DMS 273 treated with DMSO at 0.1 percent for 48 hours (cell line): ENCODE measurements at places on chromosomes 13 and 19.

DNA sequence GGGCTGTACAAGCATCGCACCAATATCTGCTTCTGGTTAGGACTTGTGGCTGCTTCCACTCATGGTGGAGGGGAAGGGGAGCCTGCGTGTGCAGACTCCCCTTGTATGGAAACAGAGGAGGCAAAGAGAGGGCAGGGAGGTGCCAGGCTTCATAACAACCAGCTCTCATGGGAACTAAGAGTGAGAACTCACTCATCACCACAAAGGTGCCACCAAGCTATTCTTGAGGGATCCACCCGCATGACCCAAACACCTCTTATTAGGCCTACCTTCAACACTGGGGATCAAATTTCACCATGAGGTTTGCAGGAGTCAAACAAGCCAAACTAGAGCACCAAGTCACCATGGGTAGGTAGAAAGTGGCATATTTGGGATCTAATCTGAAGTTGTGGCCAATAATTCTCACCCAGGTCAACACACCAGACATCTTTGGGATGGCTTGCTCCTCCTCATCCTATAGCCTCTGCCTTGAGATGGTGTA, 46.4 kb downstream of the RUBCNL start:
- no peak for DNase-seq

DNA sequence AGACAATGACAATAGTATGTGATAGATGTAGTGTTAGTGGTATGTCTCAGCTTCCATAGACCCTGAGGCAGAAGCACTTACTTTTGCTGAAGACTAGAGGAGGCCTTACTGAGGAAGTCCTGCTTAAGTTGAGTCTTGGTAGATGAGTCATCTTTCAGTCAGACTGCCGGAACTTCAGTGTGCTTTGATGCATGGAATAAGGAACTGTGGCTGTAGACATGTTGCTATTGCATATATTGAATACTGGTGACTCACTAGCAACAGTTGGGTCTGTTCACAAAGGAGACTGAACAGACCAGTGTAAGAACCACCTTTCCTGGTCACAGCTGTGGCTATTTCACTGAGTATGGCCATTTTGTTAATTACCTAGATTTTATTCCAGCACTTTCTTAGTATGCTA, 1000.6 kb downstream of the OLFM4 start:
- DNase-seq: no peak

- no peak for DNase-seq
Observed at GRCh38 chr19:13843104-13843921, 33.6 kb upstream of the NANOS3 start.

- no peak for DNase-seq
Observed at GRCh38 chr19:55441692-55442321, 1.3 kb downstream of the SHISA7 start.

DNA sequence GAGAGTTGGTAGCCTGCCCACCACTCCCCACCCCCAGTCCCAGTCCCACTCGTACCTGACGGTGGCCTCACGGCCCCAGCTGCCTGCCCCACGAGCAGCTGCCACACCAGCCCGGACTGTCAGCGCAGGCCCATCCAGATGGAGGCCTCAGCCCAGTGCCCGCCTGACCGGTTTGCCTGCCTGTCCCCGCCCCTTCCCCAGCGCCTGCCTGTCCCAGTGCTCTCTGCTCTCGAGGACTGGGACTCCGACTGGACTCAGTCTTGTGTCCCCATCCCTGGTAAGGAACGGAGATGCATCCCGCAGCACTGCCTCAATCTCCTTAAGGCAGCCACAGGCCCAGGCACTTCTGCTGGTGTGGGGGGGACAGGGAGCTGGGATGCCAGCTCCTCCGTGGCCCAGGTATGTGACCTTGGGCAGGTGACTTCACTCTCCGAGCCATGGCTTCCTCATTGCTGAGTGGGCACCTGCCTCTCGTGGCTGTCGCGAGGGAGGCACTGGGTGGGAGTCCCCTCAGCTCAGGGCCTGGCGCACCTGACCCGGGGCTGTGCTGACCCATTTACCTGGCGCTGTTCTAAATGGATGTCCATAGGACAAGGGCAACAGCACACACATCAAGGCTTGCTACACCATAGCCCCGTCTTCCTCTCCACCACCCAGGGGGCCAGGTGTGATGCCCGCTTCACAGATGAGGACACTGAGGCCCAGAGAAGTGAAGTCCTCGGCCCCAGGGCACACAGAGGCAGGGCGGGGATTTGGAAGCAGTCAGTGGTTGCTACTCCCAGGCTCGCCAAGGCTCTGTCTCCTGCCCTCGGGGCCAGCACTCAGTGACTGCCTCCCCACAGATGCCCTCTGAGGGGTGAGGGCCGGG, at the start of gene NKPD1:
TSS of gene NKPD1 (minus strand) at position 113 of the 868 bp plus-strand sequence. CDS start 832 bp downstream, outside the sequence.
- no peak for DNase-seq

- no peak for DNase-seq
Observed at GRCh38 chr19:48656840-48657474, 11.0 kb upstream of the CA11 start.

DNA sequence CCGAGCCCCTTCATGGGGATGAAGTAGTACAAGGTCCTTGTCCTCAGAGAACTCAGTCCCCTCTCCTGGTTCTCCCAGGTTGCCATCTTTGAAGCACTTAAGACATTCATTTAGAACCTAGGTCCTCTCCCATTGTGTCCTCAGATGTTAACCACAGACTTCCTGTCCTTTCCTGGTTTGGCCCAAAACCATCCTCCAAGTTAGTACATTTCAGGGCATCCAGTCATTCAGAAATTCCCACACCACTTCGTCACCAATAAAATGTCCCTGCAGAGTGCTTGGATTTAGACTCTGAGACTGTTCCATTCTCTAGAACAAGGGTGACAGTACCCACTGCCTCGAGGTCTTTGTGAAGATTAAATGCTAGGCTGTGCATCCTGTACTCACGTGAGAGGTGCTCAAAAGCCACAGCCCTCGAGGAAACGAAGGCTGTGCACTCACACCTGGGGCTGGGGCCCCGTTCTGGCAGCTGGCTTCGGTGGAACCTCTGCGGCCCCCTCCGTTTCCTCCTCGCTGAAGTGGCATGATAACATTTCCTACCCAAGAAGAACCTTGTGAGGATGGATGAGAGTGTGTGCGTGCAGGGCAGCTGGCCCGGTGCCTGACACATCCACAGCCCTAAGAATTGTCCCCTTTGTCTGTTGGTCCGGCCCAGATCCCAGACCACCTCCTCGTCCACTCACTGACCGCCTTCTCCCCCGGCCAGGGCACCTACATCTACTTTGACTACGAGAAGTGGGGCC, 4.7 kb downstream of the LENG1 start:
- no peak for DNase-seq

- no peak for DNase-seq
Observed at GRCh38 chr13:34076319-34076718, 258.4 kb downstream of the RFC3 start.

DNA sequence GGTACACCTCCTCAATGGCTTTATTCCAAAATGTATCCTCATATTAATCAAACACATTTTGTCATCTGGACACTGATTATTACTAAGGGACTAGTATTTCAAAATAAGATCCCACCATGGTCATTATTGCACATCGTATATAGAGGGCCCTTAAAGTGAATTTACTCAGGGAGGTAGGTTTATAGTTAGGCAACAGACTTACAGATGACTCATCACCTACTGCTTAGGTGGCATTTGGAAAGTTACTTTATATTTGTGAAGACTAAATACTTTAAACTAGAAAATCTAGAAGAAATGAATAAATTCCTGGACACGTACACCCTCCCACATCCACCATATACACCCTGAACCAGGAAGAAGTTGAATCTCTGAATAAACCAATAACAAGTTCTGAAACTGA, 353.0 kb downstream of the KCTD12 start:
- DNase-seq: no peak

- peak; percentile 41 for DNase-seq
Observed at GRCh38 chr13:40992678-40993518, 26.2 kb downstream of the ELF1 start.

- DNase-seq: no peak
Observed at GRCh38 chr13:75318138-75318833, 163.7 kb downstream of the TBC1D4 start.

GRCh38 chr13:53240401-53241025, 211.9 kb downstream of the OLFM4 start:
- no peak for DNase-seq

DNA sequence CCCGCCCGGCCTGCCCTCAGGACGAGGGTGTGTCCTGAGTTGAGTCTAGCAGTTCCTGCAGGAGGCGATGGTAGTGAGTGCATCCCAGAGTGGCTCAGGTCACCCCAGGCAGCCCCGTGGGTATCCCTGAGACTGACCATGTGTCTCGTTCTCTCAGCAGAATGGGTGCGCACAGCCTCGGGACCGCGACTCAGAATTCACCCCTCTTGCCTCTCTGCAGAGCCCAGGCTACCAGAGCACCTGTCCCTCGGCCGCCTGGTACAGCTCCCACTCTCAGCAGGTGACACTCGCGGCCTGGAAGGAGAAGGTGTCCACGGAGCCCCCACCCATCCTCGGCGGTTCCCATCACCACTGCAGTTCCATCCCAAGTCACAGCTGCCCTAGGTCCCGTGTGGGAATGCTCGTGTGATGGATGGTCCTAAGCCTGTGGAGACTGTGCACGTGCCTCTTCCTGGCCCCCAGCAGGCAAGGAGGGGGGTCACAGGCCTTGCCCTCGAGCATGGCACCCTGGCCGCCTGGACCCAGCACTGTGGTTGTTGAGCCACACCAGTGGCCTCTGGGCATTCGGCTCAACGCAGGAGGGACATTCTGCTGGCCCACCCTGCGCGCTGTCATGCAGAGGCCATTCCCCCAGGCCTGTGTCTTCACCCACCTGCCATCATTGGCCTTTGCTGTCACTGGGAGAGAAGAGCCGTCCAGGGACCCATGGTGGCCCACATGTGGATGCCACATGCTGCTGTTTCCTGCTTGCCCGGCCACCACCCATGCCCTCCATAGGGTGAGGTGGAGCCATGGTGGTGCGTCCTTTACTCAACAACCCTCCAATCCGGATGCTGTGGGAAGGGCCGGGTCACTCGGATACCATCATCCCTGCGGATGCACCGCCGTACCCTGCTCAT, 87.1 kb upstream of the MCF2L start:
- no peak for DNase-seq

GRCh38 chr13:30808600-30808999, 73.3 kb downstream of the ALOX5AP start:
- DNase-seq: no peak

GRCh38 chr19:45793876-45794275, 1.2 kb upstream of the DMWD start:
- no peak for DNase-seq

DNA sequence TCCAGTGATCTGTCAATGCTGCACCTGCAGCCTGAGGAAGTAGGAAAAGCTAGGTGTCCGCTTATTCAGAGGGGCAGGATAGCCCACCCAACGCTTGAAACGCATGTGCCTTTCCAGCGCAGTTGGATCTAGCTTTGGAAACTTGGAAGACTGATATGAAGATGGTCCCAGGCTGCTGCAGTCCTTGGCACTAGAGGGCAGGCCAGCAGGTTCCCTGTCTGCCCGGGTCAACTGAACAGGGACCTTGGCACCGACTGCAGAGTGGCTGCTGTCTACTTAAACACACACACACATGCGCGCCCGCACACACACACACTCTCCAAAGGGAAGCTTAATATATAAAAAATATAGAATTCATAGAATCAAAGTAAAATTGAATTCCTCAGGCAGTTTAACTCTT, 100.0 kb downstream of the TSHZ3 start:
- DNase-seq: no peak

DNA sequence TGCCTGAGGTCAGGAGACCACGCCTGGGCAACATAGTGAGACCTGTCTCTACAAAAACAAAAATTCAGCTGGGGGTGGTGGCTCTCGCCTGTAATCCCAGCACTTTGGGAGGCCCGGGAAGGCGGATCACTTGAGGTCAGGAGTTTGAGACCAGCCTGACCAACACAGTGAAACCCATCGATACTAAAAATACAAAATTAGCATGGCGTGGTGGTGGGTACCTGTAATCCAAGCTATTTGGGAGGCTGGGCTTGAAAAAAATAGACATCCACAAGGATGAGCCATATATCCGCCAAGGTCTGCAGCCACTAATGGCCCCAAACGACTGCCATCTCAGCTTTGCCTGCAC, 3.1 kb downstream of the RPS16 start:
- no peak for DNase-seq

- DNase-seq: no peak
Observed at GRCh38 chr13:42377640-42378382, 105.9 kb downstream of the AKAP11 start.

DNA sequence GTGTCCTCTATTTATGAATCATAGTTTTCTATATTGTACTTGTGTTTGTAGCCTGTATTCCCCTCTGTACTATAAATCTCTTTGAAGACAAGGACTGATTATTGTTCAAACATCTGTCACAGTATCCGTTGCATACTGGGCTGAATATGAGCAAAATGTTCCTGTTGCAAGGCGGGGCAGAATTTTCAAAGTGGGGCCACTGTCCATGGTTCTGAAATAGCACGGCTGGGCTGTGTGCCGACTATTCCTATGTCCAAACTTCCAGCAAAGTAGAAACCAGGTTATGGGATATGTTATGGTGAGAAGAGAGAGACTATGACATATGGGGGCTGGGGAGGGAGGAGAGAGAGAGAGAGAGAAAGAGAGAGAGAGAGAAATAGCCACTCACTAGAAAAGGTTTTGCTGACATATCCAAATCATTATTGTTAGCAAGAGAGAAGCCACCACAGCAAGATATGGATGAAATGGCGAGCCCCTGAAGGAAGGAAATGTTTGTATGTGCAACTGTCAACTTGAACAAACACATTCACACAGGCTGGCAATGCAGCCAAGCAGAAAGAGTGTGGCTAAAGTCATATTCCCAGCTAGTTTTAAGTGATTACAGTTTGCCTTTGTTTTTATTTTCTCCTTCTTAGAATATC, 107.0 kb upstream of the GPR12 start:
- no peak for DNase-seq
